ENCODE measurements at places on chromosomes 4 and X. TPM values are rescaled to one million over a fixed set of nuclear protein-coding genes. Genes with fewer than 3 reads are reported as not detected.

The ADGRA3 gene
- 87.5 TPM for total RNA-seq

The BBS12 gene
- total RNA-seq: 13.9 TPM

The DCAF16 gene
- total RNA-seq: 46.3 TPM

The SPIN2B gene
- total RNA-seq: 12.0 TPM

The CYSLTR1 gene
- 5.2 TPM for total RNA-seq

The PRRG1 gene
- total RNA-seq: 17.5 TPM
